ENCODE measurements at places on chromosomes 3 and 15. TPM values are rescaled to one million over a fixed set of nuclear protein-coding genes. Genes with fewer than 3 reads are reported as not detected.

BNC1 gene
- 1.2 TPM for total RNA-seq

TMEM108 gene
- 0.52 TPM for total RNA-seq

GREM1 gene
- total RNA-seq, result 0.52 TPM

CYP1A1 gene
- total RNA-seq, result 0.45 TPM

PSMD2 gene
- total RNA-seq, result 242 TPM

AADACL2 gene
- not detected for total RNA-seq

GRCh38 chr15:67717776-67718175, 107.5 kb upstream of the SKOR1 start:
- no peak for DNase-seq

DNA sequence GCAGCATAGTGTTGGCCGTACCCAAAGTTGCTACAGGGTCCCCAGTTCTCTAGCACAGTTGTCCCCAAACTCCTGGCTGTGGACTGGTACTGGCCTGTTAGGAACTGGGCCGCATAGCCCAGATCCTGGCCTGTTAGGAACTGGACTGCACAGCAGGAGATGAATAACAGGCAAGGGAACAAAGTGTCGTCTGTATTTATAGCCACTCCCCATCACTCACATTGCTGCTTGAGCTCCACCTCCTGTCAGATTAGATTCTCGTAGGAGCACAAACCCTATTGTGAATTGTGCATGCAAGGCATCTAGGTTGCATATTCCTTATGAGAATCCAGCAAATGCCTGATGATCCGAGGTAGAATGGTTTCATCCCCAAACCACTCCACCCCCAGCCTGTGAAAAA, 604.0 kb upstream of the LMCD1 start:
- no peak for DNase-seq

GRCh38 chr15:69896606-69897005, 201.1 kb downstream of the TLE3 start:
- DNase-seq, result no peak

DNA sequence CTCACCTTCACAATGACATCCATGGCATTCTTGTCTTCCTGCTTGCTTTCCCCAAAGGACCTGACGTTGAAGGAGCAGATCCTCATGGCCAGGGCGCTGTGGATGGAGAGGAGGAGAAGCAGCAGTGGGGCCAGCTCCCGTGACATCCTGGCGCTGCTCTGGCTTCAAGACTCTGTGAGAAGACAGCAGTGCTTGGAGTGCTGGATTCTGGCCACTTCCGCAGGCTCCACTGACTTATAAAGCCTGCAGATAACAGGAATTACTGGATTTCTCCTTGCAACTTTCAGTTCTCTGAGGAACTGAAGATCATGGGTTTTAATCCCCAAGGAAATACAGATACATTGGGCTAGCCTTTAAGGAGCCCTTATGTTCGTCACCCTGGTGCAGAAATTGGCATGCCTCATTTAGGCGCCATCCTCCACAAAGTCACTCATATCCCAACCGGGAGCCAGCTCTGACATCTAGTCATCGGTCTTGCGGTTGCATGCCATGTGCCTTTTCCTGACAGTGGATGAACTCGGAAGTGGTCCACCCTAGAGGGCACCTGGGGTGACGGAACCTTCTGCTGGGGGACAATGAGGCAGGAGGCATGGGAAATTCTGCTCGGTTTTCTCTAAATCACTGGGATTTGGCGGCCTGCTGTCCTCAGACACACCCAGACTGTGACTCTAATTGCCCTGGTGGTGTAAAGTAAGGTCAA, at the start of gene DNASE1L3:
Gene DNASE1L3, minus strand, starts transcription at position 212 of the 700 bp plus-strand sequence. Its CDS starts 66 bp downstream, at position 146.
- DNase-seq, result no peak

DNA sequence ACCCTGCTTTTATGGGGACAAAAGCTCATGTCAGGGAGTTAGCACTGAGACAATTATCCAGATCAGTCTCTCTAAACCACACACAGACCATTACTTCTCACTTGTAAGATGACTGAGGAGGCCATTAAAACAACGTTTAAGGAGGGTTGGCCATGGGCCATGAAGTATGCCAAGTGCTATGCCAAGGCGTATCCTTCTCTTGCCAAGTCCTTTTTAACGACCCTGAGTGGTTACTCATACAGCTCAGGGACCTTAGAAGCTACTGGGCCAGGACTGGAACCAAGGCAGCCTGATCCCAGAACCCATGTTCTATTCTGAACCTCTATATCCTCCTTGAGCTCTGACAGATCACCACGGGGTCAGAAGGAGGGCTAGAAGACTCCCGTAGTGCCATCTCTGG, 50.0 kb downstream of the NMNAT3 start:
- DNase-seq, result no peak

DNA sequence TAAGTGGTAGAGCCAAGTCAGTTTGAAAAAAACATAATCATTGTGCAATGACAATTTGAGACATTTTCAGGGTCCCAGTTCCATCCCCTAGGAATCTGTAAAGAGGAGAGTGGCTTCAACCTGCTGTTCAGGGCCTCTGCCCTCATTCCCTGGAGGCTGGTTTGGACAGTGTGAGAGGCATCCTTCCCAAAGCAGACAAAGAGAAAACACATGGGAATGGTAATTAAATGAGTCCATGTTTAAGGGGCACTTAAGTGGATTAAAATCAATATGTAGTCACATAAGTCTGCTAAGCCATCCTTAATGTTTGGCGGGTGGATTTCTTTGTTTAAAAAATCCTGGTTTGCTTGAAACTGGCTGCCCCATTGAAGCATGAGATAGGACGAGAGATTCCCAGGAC, 146.3 kb upstream of the CTDSPL start:
- DNase-seq, result no peak

GRCh38 chr15:74319596-74320351, 47.7 kb downstream of the CYP11A1 start:
- peak; percentile 44 for DNase-seq

GRCh38 chr3:193665370-193665989, 72.5 kb downstream of the OPA1 start:
- DNase-seq, result no peak
